ENCODE measurements at places on chromosomes 7 and 10. TPM values are rescaled to one million over a fixed set of nuclear protein-coding genes. Genes with fewer than 3 reads are reported as not detected.

Gene TSPAN33
- total RNA-seq: 3.6 TPM

Gene OR2A5
- not detected for total RNA-seq

Gene POLD2
- total RNA-seq: 45.2 TPM

Gene SFTPA1
- not detected for total RNA-seq

Gene MLXIPL
- total RNA-seq: not detected

Gene CNPY1
- not detected for total RNA-seq

Gene STRIP2
- total RNA-seq: 0.11 TPM

Gene VPS37D
- 0.96 TPM for total RNA-seq

Gene HGF
- total RNA-seq: not detected

Gene OR6B1
- total RNA-seq: not detected

Gene SPDYE2
- 0.36 TPM for total RNA-seq

- DNase-seq: no peak
Measured at GRCh38 chr7:3888096-3888495, 587.0 kb downstream of the SDK1 start.

GRCh38 chr7:55044791-55045190 is 26.0 kb downstream of the EGFR start:
- no peak for DNase-seq

GRCh38 chr10:52213321-52213752 is 100.7 kb upstream of the DKK1 start:
- DNase-seq: no peak

DNA sequence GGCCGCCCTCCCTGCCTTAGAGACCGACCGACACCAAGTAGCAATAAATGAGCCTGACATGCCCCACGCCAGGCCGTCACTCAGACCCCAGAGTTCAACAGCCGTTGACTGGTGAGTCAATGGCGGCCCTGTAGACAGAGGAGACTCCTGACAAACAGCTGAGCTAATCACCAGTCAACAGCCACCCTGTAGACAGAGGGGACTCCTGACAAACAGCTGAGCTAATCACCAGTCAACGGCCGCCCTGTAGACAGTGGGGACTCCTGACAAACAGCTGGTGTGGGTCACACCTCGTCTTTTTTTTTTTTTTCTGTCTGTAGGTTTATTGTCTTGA is 16.9 kb upstream of the KNDC1 start:
- DNase-seq: no peak

GRCh38 chr7:47379629-47380324 is 202.1 kb downstream of the TNS3 start:
- DNase-seq: no peak

- DNase-seq: no peak
Measured at GRCh38 chr7:32477649-32477980, 12.6 kb downstream of the LSM5 start.

DNA sequence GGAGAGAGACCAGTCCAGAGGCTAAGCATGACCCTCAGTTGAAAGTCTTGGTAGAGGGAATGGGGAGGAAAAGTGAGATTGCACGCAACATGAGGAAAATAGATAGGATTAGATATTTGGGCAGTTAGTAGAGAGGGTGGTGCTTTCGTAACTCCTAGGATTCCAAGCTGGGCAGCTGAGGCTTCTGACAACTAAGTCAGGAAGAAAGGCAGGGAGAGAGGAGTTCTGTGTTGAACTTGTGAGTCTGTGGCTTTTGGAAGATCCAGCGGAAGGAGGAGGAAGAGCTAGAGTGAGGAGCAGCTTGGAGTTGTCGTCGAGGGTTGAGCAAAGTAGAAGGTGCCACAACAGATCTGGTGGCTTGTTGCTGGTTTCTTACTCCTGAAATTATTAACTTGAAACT is 21.8 kb downstream of the CUL1 start:
- no peak for DNase-seq

DNA sequence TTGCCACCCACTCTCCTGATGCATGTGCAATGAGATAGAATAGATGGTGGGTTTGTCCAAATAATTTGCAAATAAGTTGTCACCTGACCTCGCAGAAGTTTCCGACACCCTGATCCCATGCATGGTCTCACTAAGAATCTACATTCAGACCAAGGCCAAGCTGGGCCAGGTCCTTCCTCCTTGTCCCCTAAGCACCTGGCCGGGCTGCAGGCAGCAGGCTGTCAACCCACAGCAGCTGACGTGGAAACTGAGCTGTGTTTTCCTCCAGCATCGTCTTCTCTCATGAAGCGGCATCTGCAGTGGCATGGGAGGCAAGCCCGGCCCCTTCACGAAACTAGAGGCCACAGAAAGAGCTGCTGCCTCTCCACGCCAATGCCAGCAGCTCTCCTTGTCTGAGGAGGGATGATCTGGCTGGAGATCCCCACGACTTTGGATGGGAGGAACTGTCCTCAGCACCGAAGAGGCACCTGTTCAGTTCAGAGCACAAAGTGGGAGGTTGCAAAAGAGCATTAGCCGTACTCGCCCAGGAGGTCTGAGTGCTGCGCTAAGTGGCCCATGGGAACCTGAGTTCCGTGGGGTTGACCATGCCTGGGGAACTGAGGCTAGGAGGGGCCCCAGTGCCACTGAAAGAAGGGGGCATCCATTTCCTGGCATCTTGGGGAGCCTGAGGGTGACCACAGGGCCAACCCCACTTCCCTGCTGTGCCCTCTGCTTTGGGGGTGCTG is 110.5 kb upstream of the INSIG1 start:
- no peak for DNase-seq

DNA sequence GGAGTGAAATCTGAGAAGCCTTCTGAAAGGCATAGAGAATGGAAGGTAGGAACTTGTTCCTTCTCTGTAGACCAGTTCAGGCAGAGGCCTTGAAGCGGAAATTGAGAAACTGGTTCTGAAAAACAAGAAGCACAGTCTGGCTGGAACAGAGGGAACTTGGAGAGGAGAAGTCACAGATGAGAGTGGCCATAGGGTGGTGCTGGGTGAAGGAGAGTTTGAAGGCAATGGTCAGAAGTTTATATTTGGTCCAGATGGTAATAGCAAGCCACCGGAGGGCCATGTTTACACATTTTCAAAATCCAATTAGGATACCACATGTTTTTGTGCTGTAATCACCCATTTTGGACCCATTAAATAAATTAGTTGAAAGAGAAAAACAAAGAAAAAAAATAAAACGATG is 692.5 kb downstream of the INHBA start:
- DNase-seq: no peak

- DNase-seq: no peak
Measured at GRCh38 chr7:135847242-135847641, 98.6 kb upstream of the FAM180A start.

GRCh38 chr10:6579904-6580278 is at the start of gene PRKCQ:
Gene PRKCQ, minus strand, starts transcription at chr10:6580276. Its CDS starts 65,141 bp downstream, at chr10:6515135.
- no peak for DNase-seq

GRCh38 chr7:8035647-8036518 is 67.3 kb downstream of the GLCCI1 start:
- DNase-seq: no peak

DNA sequence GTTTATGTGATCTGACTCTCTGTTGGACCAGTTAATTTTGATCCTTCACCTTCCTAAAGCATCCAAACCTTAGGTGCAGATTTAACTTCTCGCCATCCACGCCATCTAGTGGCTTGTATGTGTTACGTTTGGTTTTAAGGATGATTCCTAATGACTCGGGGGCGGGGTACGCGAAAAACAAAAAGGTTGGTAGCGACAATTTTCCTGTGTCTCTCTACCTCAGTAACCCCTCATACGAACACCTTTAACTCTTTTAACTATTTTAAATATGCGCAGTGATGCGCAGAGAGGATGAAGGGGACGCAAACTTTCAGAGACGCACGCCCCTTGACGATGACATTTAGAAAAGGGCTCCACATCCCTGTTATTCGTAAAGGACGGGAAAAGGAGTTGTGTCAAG is 714 bp upstream of the KCND2 start:
- no peak for DNase-seq

DNA sequence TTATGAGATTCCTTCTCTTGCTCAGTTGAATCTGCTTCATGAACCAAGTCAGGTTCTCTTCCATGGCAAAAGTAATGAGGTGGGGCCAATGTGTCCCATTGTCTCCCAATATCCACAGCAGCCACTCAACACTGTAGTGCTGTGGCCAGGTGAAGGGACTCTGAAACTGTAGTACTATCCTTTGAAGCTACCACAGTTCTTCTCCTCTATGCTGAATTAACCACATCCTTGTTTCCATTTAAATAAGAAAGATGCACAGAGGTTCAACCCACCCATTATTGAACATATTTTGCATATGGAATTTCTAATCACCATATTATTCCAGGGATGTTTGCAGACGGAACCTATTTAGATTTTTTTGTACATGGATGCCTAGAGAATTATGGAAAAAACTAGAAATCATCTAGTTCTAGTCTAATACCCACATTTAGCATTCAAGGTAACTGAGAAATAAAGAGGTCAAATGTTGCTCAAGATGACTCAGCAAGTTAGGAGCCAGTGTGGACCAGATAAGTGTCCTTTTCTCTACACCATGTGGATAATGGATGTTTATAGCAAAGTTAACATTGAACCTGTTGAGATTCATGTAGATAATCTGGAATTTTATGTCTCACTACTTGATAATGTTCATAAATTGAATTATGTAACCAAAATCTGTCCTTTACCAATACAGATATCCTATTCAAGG is 64.5 kb downstream of the LRRTM3 start:
- no peak for DNase-seq

DNA sequence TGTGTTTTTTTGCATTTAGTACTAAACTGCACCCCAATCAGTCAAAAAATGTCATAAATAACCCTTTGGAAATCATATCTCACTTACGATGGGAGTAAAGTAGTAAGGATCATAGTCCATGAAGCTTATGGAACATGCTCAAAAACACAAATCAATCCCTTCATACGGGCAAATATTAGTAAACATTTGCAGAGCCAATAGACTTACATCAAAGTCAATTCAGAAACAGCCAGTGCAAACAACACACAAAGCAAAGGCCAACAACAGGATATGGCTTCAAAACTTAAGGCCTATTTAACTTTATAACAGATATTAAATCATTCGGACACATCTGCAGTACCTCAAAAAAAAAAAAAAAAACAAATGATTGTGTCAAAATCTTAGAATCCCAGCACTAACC is 32.1 kb downstream of the SGCE start:
- no peak for DNase-seq

DNA sequence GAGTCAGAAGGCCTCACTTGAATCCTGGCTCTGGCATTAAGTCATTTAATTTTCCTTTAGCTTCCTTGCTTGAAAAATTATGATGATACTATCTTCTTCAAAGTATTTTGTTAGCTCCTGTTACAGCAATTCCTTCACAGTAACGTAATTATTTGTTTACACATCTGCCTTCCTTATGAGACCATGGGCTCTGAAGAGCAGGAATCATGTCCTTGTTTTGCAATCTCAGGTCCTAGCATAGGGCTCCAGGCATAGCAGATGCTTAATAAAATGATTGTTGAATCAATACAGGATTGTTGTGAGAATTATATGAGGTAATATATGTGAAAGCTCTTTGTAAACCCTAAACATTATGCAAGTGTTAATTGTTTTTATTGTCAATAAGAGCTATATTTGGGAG is 25.5 kb downstream of the KLHDC10 start:
- no peak for DNase-seq

- no peak for DNase-seq
Measured at GRCh38 chr10:76398043-76398710, 966.8 kb downstream of the LRMDA start.

- no peak for DNase-seq
Measured at GRCh38 chr10:104641187-104641936, at the start of gene SORCS3. Gene SORCS3, plus strand, starts transcription at chr10:104641290.

GRCh38 chr10:113199459-113199858 is 249.4 kb downstream of the TCF7L2 start:
- DNase-seq: no peak

GRCh38 chr7:49527182-49527581 is 246.3 kb upstream of the VWC2 start:
- no peak for DNase-seq

DNA sequence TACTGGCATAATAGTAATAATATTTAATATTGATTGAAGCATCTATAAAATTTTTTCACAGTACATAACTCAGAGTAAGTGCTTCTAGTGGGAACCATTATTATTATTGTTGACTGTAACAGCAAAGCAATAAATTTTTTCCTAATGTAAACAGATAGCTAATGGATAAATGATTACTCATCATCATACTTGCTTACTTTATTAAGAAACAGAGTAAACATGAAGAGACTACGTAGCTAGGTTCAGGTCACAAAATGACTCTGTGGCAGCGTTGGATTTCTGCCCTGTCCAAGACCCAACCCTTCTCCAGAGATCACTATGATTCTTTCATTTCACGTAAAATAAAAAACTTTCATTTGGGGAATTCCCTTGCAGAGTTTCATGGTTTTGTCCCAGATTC is 8.3 kb upstream of the ABCB5 start:
- no peak for DNase-seq

GRCh38 chr10:34538281-34538829 is 276.7 kb downstream of the PARD3 start:
- DNase-seq: no peak

DNA sequence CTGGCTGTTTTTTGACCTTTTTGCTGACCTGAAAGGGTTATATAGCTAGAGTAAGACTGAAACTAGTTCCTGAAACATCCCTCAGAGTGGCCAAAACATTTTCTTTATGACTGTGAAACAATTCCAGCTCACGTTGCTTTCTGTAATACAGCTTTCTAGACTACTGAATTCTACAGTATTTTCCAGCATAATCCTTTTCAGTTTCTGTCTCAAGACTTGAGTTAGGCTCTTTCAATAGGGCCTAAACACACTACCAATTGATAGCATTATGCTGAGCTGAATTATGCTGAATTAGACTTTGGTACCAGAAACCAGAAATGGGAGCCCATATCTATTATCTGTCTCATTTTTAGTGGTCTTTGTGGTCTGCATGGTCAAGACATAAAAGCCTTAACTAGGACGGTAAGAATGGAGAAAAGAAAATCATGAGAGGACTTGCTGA is 72.6 kb downstream of the EPDR1 start:
- DNase-seq: no peak

All from CD4-positive, alpha-beta T cell (primary cell).